ENCODE measurements at places on chromosomes 3 and 15.
A peak's percentile ranks its signal among the peaks of the same experiment; 100 is the strongest.

GRCh38 chr3:172258624-172259023, 189.6 kb downstream of the GHSR start:
- H3K4me3 ChIP-seq = no peak overlapping the region
- H3K27ac ChIP-seq = no peak overlapping the region
- peaks cover 15% of the 10 kb centered on the region for H3K36me3 ChIP-seq
- DNase-seq = no peak
- H3K4me1 ChIP-seq = peaks cover 10% of the 10 kb centered on the region
- H3K27me3 ChIP-seq = no peaks in the 10 kb centered on the region

DNA sequence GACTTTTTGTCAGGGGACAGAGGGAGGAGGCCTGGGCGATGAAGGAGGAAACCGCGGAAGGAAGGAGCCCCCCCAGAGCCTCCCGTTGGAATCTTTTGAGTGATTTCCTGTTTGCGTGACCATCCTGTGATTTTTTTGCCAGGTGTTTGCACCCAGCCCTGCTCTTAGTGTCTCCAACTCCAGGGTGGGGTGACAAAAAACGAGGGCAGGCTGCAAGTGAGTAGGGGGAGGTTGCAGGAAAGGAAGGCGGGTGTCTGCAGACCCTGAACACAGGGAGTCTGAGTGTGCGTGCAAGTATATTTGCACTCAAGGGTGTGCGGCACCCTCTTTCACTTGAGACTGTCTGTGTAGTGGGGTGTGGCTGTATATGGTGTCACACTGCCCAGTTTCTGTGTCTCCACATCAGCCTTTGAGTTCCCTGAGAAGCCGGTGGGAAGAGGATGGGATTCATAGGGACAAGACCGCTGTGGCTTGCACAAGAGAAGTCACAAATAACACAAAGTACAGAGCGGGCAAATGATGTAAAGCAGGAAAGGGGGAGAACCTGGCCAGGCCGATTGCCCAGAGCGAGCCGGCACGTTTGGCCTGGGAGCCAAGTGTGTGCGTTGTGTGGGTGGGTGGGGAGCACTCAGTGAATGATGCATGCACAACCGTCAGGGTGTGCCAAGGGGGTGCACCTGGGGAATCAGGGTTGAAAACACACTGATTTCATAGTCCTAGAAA, 6.6 kb downstream of the ISLR2 start:
- H3K27ac ChIP-seq = no peak overlapping the region
- H3K27me3 ChIP-seq = peaks cover 65% of the 10 kb centered on the region
- peak overlapping the region; percentile 41 for H3K4me3 ChIP-seq
- H3K4me1 ChIP-seq = peaks cover 12% of the 10 kb centered on the region

GRCh38 chr15:43144512-43144911, 11.1 kb downstream of the TMEM62 start:
- peaks cover 7% of the 10 kb centered on the region for H3K4me1 ChIP-seq
- no peaks in the 10 kb centered on the region for H3K27me3 ChIP-seq
- no peak overlapping the region for H3K27ac ChIP-seq
- H3K36me3 ChIP-seq = peaks cover 8% of the 10 kb centered on the region
- H3K4me3 ChIP-seq = no peak overlapping the region
- no peak for DNase-seq

- no peaks in the 10 kb centered on the region for H3K27me3 ChIP-seq
- H3K4me1 ChIP-seq = peaks cover 88% of the 10 kb centered on the region
- DNase-seq = peak; percentile 23
- no peak overlapping the region for H3K4me3 ChIP-seq
These were observed 112.8 kb downstream of the LPP start for GRCh38 chr3:188266562-188267274.

- H3K27ac ChIP-seq = no peak overlapping the region
- no peaks in the 10 kb centered on the region for H3K36me3 ChIP-seq
- no peaks in the 10 kb centered on the region for H3K27me3 ChIP-seq
- DNase-seq = no peak
- H3K4me1 ChIP-seq = no peaks in the 10 kb centered on the region
- H3K4me3 ChIP-seq = no peak overlapping the region
These were observed 831.7 kb upstream of the ARPP21 start for GRCh38 chr3:34807611-34808010.

- H3K4me3 ChIP-seq = no peak overlapping the region
- no peaks in the 10 kb centered on the region for H3K27me3 ChIP-seq
- H3K27ac ChIP-seq = no peak overlapping the region
- no peaks in the 10 kb centered on the region for H3K4me1 ChIP-seq
- peak; percentile 21 for DNase-seq
These were observed 13.3 kb downstream of the TAFA4 start for GRCh38 chr3:68919000-68919399.

Measured in endothelial cell of umbilical vein (primary cell).